ENCODE measurements at places on chromosomes 7 and 10.
A peak's percentile ranks its signal among the peaks of the same experiment; 100 is the strongest.

DNA sequence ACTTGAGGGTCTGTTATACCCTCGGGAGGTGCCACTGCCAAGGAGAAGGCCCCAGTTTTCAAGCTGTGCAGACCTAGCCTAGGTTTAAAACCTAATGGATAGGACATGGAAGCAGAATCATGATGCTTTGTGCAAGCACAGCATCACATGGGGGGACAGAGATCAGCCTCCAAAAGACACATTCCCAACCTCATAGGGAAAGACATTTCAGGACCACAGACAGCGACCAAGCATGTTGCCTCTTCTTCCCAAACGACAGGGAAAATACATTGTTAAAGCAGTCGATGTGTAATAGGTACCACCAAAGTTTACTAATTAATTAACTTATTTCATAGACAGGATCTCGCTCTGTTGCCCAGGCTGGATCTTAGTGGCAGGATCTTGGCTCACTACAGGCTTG lies 573.9 kb downstream of the TCERG1L start:
- DNase-seq = no peak

DNA sequence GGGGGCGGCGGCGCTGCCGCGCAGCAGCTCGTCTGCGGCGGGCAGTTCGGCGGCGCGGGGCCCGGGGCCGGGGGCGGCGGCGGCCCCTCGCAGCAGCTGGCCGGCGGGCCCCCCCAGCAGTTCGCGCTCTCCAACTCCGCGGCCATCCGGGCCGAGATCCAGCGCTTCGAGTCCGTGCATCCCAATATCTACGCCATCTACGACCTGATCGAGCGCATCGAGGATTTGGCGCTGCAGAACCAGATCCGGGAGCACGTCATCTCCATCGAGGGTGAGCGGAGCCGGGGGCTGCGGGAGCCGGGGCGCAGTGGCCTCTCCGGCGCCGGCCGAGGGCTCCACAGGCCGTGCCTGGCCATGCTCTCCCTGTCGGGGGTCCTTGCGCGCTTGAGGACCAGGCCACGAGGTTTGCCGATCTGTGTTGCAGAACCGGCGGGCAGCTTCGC lies 548 bp downstream of the AGAP3 start:
- DNase-seq = no peak

DNA sequence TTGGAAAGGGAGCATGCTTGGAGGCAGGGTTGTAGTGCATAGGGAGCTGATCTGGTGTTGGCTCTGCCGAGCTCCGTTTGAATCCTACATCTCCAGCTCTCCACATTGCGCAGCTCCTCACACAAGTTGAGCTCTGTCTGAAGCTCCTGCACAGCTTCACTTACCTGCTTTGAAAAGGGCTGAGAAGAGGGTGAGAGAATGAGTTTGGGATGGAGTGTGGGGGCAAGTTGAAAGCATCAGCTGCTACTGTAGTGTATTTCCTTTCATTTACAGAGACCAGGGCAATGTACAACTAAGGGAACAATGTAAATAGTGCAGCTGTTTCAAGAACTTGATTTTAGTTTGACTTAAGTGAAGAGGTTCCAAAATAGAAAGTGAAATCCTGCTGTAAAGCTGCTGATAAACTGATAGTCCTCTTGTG lies 88.5 kb downstream of the VTI1A start:
- no peak for DNase-seq

- no peak for DNase-seq
Observed at GRCh38 chr7:13099154-13099795, 411.8 kb downstream of the ARL4A start.

DNA sequence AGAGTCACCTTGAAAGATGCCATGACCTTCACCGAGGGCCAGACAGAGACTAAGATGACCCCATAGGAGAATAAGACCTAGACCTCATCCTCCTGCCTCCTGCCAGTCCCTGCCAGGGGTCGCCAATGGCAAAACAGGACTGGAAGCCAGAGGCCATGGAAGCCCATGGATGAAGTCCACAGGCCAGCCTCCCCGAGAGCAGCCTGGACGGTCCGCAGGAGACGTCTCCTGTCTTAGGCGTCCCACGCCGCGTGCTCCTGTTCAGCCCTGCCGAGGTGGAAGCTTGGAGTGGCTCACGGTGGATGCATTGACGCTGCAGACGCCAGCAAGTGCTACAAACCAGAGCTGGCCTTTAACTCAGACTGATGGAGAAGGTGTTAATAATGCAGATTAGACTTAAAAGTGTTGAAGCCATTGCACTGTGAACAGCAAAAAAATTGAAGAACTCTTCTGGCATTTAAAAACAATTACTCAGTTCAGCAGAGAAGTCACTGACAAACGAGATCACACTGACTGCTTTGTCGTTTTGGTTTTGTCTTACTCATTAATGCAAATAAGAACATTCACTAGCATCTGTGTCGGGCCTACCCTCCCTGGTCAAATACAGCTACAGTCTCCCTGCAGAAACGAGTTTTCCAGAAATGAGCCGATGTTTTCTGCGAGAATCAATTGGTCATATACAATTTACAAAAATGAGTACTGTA lies 38.1 kb upstream of the FAM20C start:
- DNase-seq = no peak

DNA sequence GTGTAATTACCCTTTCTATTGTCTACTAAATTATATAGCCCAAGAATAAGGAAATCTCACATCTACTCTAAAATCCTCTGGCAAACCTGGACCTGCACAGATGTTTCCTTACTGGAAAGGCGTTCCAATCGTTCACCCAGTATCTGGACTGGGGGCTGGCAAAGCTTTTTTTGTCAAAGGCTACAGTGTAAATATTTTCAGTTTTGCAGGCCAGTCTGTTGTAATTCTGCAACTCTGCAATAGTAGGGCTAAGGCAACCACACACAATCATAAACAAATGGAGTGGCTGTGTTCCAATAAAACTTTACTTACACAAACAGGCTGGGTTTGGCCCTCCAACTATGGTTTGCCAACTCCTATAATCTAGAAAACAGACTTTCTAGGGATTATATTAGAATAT lies 56.2 kb downstream of the GLI3 start:
- no peak for DNase-seq

GRCh38 chr10:920450-920849 lies 11.1 kb downstream of the LARP4B start:
- DNase-seq = no peak

DNA sequence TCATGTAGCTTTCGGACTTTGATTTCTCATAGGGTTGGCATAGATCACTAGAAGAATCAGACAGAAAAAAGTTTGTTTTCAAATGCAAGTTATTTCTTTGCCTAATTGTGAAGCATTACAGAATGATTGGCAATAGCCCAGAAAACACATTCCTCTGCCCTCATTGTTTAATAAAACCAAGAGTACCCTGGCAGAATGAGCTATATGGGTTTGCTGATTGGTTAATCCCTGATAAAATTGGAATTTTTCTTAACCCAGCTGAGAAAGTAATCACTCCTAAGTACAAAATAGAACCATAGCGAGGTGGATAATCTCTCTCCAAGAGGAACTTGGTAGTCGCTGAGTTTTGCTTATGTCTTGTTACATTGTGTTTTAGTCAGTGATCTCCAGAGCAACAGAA lies 30.9 kb upstream of the CREB5 start:
- DNase-seq = no peak

DNA sequence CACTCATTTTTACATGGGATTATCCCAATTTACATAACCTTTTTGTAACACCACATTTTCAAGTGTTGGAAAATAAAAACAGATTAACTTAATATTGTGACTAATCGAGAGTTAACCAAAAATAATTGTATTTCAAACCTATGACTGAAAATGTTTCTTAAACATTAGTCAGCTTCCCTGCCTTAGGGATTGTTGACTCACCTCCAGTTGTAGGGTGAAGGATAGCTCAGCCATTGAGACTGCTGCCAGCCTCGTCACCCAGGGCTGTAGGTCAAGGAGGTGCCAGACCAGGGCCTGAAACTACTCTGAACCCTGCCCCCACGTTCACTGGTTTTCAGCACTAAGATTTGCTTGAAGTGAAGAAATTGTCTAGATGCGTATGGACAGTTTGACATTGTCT lies 351.2 kb downstream of the GFRA1 start:
- DNase-seq = no peak

DNA sequence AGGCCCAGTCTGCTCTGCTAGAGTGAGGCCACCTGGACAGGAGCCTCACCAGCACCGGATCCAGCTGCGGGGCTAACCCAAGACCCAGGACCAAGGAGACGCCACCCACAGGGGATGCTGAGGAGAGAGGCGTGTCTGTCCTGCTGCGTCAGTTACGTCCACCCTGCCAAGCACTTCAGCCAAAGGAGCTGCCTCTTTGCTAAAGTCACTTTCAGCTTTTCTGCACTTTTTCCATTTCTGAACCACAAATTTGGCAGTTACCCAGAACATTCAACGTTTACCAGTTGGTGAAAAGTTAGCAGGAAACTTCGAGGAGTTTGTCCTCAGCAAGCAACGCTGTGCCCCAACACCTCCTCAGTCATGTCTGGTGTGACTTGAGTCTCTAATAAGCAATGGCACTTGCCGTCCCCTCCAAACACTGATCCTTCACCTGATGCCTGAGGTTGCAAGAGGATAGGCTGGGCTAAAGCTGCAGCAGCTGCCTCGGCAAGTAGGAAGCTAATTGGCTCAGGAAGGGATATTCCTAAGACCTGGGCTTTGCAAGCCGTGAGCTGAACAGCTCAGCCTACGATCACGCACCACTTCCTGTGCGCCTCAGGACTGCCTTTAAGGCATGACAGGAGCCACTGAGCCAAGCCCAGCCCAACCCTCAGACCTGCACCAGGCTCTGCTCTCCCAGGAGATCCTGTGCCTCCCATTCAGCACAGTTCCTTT lies 40.1 kb downstream of the KCNH2 start:
- DNase-seq = no peak

DNA sequence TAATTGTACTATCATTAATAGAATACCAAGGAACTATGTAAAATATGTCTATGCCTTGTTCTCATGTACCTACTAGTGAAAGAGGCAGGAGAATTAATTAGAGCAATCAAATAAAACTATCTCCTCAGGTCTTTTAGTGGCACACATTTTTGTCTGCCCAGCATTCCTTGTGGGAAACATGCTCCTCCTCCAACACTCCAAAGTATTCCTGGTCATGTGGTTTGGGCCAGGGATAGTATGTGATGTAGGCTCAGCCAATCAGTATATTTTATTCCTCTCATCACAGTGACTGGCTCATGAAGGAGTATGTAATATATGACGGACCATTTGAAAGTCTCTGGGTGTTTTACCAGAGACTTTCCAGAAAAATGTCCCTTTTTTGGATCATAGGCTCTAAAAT lies 16.7 kb upstream of the SYPL1 start:
- DNase-seq = no peak

DNA sequence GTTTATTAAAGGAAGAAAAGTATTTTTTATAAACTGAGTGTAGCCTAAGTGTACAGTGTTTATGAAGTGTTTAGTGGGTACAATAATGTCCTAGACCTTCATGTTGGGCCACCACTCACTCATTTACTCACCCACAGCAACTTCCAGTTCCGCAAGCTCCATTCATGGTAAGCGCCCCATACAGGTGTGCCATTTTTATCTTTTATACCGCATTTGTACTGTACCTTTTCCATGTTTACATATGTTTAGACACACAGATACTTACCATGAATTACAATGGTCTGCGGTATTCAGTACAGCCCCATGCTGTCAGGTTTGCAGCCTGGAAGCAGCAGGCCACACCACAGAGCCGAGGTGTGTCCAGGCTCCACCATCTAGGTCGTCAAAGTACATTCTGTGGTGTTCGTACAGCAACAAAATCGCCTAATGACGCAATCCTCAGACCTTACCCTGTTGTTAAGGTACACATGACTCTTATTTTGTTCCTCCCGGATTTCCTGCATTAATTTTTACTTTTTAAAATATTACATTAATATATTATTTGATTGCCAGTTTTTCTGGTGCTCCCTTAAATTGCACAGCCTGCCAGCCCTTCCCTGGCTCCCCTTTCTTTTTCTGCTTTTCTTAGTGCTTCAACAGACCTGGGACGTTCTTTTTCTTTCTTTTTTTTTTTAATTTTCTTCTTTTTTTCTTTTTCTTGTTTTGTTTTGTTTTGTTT lies 881 bp upstream of the SSBP1 start:
- DNase-seq = peak; percentile 50

DNA sequence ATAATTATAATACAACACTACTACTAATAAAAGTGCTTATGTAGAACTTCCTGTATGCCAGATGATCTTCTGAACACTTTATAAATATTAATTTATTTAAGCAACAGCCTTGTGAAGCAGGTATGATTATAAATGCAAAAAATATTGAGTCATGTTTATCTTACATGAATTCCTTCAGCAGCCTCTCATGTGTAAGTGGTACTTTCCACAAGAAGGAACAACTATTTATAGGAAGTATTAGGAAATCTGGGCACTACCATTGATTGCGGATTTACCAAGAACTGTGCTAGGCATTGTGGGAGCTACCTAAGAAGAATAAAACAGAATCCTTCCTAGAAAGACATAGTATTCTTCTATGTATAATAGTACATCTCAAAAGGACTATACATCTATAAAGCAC lies 10.7 kb upstream of the STEAP4 start:
- DNase-seq = no peak

DNA sequence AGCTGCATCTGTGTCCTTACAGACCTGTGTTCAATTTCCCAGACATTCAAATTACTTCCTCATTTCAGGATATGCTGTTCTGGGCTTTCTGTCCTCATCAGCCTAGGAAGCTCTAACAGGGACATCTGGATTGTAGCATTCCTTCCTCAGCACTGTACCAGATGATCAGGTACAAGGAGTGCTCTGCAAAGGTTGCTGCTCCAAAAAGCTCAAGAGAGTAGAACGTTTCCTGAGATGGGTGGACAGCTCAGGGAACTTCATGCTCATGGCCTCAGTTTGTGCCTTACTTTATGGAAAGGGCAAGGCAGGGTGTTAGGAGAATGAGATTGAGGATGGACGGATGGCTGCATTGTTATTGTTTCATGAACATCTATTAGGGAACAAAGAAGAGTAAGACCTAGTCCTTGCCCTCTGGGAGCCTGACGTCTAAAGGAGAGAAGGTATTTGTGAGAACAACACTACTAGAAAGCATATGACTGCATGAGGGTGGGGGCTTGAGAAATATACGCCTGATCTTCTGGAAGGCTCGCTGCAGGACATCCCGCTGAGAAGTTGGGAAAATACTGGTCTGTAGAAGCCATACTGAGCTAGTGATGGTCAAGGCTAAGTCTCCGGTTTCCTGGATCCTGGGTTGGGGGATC lies 10.5 kb upstream of the ZNF212 start:
- no peak for DNase-seq
